Activated T-cell treated with anti-CD3 and anti-CD28 coated beads, Interleukin-2, amount 50 U/mL, for 72 hours (primary cell): ENCODE measurements at places on chromosomes 4 and X. TPM values are rescaled to one million over a fixed set of nuclear protein-coding genes. Genes with fewer than 3 reads are reported as not detected.

GRCh38 chrX:120136840-120137239, 21.1 kb upstream of the RHOXF1 start:
- no peak overlapping the region for H3K27ac ChIP-seq
- no peaks in the 10 kb centered on the region for H3K36me3 ChIP-seq
- no peak for DNase-seq
- peaks cover 5% of the 10 kb centered on the region for H3K4me1 ChIP-seq
- H3K4me3 ChIP-seq = no peak overlapping the region

DNA sequence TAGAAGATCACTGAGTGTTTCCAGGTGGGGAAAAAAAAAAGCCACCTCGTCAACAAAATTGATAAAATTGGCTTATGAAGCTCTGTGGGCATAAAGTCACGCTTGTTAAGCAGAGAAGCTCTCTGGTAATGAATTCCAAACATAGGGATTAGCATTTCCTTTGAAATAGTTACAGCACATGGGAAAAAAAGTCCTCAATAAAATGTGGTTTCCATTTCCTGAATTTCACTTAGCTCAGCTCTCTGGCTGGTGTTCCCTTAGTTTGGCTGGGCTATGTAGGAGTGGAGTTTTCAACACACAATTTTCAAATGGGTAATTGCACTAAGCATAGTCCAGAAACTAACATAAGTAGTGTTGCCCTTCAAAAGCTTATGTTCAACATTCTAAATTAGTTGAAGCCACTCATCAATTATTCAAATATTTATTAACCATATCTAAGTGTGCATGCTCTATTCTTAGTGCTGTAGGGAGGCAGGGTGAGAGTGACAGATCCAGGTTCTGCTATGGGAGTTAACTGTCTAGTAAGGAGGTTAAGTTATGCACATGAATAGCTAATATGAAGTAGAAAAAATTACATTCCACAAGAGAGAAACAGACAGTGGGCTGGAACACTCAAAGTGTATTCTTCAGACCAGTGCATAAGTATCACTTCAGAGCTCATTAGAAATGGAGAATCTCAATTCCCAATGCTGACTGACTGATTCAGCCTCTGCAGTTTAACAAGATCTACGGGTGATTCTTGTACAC, 445.7 kb downstream of the SMARCA1 start:
- peaks cover 10% of the 10 kb centered on the region for H3K27me3 ChIP-seq
- no peaks in the 10 kb centered on the region for H3K4me1 ChIP-seq
- H3K36me3 ChIP-seq = no peaks in the 10 kb centered on the region

DNA sequence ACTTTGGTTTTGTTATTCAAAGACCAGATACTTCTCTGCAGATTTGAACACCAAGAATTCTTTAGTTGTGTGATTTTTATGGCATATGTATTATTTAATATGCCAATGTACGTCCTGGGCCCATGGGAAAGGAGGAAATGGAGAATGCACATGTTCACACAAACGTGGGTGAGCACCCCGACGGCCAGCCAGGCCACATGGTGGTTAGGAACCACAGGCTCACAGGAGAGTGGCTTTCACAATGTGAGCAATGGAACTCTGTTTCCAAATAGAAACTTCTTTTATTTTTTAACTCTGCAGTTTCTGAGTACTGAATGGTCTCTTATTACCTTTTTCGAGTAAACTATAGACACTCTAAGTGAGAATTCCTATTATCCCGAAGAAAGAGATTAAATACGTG, 58.0 kb upstream of the UNC5C start:
- no peaks in the 10 kb centered on the region for H3K36me3 ChIP-seq
- H3K27ac ChIP-seq = no peak overlapping the region
- DNase-seq = no peak
- no peak overlapping the region for H3K4me3 ChIP-seq
- H3K4me1 ChIP-seq = no peaks in the 10 kb centered on the region
- H3K27me3 ChIP-seq = peaks cover 18% of the 10 kb centered on the region

The TMSB15A gene
- 0.62 TPM for total RNA-seq

The KCNE5 gene
- 0.16 TPM for total RNA-seq

DNA sequence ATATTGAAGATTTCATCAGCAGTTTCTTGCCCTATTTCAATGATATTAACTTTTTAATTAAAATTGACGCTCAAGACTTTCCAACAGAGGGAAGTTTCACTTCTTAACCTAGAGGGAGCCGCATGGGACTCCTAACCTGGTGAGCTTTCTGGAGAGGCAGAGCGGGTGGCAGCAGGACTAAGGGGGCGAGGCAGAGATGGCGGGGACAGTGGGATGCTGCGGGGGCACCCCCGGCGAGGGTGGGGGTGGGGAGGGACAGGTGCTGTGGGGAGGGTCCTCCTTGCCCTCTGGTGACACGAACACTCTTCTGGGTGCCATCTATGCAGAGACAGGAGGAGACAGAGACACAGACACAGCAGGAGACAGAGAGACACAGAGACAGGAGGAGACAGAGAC, 104.4 kb downstream of the ADRA2C start:
- peaks cover 8% of the 10 kb centered on the region for H3K4me1 ChIP-seq
- peak overlapping the region; percentile 33 for H3K4me3 ChIP-seq
- no peak for DNase-seq
- H3K27me3 ChIP-seq = peaks cover 27% of the 10 kb centered on the region
- H3K36me3 ChIP-seq = peaks cover 2% of the 10 kb centered on the region

DNA sequence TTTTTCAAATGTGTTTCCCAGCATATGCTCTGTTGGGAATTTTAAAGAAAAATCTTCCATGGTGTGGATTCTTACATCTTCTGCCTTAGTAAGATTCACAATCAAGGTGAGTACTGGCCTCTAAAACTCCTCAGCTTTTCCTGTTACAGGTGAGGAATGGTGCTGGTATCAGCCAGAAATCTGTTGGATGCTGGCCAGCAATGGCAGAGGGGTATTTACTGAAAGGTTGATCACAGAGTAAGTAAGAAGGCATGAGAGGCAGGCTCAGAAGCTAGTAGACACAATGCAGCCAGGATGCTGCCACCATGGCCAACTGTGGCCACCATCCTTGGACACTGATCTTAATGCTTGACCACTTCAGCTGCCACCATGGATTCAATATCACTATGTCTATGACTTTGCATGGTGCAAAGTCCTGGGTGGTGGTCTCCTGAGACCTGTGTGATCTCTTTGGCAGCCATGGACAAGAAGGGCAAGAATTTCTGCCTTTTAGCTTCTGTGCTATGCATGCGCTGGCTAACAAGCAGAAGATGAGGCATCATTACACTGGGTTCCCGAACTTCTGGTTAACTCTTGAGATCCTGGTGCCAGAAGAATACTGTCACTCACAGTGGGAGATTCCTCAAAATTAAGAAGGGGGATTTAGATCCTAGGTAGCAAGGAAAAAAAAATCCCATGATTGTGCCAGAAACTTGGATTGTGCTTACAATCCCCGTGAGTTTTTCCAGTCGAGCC, 60.2 kb downstream of the CHRNA9 start:
- no peak for DNase-seq
- H3K36me3 ChIP-seq = no peaks in the 10 kb centered on the region
- H3K27ac ChIP-seq = no peak overlapping the region
- H3K4me1 ChIP-seq = no peaks in the 10 kb centered on the region
- H3K4me3 ChIP-seq = no peak overlapping the region
- no peaks in the 10 kb centered on the region for H3K27me3 ChIP-seq

DNA sequence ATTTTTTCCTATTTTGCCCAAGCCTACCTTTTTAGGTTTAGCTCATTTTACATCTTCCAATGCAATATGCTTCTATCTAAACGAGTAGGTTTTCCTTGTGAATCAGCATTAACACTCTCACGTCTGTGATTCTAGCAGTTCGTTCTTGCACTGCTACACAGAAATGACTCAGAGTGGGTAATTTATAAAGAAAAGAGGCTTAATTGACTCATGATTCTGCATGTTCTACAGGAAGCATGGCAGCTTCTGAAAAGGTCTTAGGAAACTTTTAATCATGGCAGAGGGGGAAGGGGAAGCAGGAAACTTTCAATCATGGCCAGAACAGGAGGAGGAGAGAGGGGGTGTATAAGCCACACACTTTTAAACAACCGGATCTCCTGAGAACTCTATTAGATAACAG, 44.9 kb downstream of the SPANXN1 start:
- DNase-seq = no peak
- peaks cover 6% of the 10 kb centered on the region for H3K4me1 ChIP-seq
- no peak overlapping the region for H3K4me3 ChIP-seq
- peaks cover 10% of the 10 kb centered on the region for H3K27me3 ChIP-seq
- H3K36me3 ChIP-seq = no peaks in the 10 kb centered on the region
- H3K27ac ChIP-seq = no peak overlapping the region

The SULT1E1 gene
- not detected for total RNA-seq

The H2AZ1 gene
- 417 TPM for total RNA-seq

The NDUFC1 gene
- total RNA-seq = 30.4 TPM

DNA sequence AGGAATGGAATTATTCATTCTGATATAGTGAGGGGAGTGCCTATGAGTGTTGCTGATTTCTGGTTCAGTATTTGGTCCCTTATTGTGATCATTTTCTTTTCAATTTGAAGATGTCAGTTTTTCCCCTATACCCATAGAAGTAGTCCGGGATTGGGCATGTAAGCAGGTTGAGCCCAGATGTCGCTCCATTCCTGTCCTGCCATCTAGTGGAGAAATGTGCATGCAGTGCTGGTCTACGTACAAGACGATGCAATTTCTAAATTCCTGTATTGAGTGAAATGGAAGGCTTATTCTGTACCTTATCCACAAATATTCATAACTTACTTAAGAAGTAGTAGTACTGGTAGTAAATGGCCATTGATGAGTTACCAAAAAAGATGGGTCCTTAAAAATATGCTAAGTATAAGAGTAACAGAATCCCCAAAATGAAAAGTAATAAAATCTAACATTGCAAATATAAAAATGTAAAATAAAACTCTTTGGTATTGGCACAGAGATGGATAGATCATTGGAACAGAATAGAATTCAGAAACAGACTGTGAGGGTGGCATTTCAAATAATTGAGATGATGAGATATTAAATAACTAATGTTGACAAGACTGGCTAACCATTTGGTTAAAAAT, 60.9 kb downstream of the UGT8 start:
- no peak overlapping the region for H3K27ac ChIP-seq
- no peaks in the 10 kb centered on the region for H3K36me3 ChIP-seq
- peak; percentile 27 for DNase-seq

DNA sequence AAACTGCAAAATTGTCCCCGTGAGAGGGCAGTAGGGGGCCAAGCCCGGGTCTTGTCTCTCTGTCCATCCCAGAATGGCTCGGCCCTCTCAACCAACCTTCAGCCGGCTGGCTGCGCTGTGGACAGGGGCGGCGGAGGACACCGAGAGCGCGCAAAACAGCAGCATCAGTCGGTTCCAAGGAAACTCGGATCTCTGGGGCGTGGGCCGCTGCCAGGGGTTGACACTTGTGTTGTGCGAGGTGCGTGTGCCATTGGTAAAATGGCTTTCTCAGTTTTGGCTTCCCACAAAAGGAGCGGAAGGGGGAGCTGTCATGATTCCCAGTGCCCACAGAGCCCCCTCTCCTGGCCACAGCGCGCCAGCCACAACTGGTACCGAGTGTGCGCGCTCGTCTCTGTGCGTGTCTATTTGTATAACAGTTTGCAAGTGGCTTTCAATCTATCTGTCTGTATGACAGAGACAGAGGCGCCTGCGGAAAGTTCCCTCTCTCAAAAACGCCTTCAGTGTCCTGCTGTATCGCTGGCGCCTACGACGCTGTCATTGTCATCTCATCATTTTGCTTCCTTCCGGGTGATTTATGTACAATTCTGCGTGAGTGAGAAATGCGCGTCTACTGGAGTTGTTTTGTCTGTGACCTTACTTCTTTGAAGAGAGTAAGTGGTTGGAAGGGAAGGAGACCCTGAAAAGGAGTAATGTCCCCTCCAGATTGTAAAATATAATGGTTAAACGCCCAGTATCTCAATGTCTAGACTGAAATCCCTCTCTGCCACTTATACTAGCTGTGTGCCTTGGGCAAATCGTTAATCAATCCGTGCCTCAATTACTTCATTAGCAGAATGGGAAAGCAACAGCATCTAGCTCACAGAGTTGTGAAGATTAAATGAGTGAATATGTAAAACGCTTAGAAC, 1.8 kb downstream of the DKK2 start:
- H3K36me3 ChIP-seq = no peaks in the 10 kb centered on the region
- H3K4me1 ChIP-seq = peaks cover 32% of the 10 kb centered on the region
- H3K27ac ChIP-seq = no peak overlapping the region
- peak overlapping the region; percentile 86 for H3K4me3 ChIP-seq

- peaks cover 4% of the 10 kb centered on the region for H3K36me3 ChIP-seq
- H3K27ac ChIP-seq = no peak overlapping the region
- H3K27me3 ChIP-seq = no peaks in the 10 kb centered on the region
- no peaks in the 10 kb centered on the region for H3K4me1 ChIP-seq
- no peak overlapping the region for H3K4me3 ChIP-seq
These were observed 466.9 kb downstream of the FSTL5 start for GRCh38 chr4:161696944-161697343.

GRCh38 chrX:15600049-15600448, 711 bp downstream of the ACE2 start:
- no peaks in the 10 kb centered on the region for H3K4me1 ChIP-seq
- H3K36me3 ChIP-seq = no peaks in the 10 kb centered on the region
- no peak overlapping the region for H3K27ac ChIP-seq
- peaks cover 54% of the 10 kb centered on the region for H3K27me3 ChIP-seq
- DNase-seq = no peak

The AKAP14 gene
- total RNA-seq = not detected

DNA sequence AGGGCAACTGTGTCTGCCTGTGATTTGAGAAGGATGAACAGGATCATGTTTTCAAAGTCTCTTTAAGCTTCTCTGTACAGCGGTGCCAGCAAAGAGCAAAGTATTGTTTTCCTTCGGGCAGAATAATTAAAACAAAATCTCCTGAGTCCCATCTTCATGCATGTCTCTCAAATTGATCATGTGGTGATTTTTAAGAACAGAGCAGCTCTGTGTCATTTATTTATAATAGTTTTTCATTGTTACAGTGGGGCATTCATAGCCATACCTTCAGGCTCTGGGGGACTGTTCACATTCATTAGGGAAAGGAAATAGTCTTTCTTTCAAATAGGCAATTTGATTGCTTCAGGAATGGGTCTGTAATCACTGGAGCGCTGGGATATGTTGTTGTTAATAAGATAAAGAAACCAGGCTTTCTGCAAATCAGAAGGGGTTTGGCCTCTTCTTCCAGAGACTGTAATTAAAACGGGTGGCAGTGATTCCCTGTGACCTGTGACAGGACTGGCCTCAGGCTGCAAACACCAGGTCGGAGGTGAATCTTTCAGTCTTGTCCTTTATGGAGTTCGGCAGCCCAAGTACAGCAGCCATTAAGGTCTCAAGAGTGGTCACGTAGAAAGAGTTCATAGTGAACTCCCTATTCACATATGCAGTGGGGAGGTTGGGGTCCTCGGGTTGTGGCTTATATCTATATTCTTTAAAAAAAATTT, 29.3 kb upstream of the CBR4 start:
- H3K36me3 ChIP-seq = no peaks in the 10 kb centered on the region
- no peak for DNase-seq
- no peaks in the 10 kb centered on the region for H3K27me3 ChIP-seq
- no peak overlapping the region for H3K27ac ChIP-seq
- no peak overlapping the region for H3K4me3 ChIP-seq

The ARAP2 gene
- 96.5 TPM for total RNA-seq

DNA sequence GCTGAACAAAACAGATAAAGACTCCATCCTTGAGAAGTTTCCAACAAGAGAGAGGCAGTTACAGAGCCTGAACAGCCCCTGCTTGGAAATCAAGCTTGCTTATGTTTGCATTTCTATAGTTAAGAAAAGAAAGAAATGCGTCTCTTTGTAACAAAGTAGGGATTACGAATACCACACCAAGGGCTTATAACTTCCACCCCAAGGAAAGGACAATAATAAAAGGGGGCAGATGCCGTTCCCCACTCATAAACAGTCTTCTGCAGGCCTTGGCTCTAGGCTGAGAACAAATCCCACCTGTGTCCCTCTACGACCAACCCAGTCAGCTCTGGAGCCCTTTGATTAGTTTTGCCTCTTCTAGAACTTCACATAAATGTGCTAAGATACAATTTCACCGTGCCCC, 183.8 kb upstream of the MAP3K15 start:
- DNase-seq = no peak
- H3K4me1 ChIP-seq = peaks cover 28% of the 10 kb centered on the region
- H3K27ac ChIP-seq = no peak overlapping the region
- no peaks in the 10 kb centered on the region for H3K27me3 ChIP-seq
- no peak overlapping the region for H3K4me3 ChIP-seq
